Smooth muscle cell of the umbilical artery (primary cell): ENCODE measurements at places on chromosomes 5 and 9. TPM values are rescaled to one million over a fixed set of nuclear protein-coding genes. Genes with fewer than 3 reads are reported as not detected.

Gene IFNA2
- not detected in 2 replicates for total RNA-seq

Gene PCDHB4
- total RNA-seq, result under 0.01 and 0.09 TPM in 2 replicates

Gene PCDHGA4
- 5.8 and 6.5 TPM in 2 replicates for total RNA-seq

Gene N4BP3
- under 0.01 and 0.46 TPM in 2 replicates for total RNA-seq

Gene CEL
- 0.30 and 0.46 TPM in 2 replicates for total RNA-seq

Gene SEMA4D
- 0.14 and 0.30 TPM in 2 replicates for total RNA-seq

Gene C5orf63
- total RNA-seq, result 1.2 and 1.5 TPM in 2 replicates

Gene WNK2
- not detected in 2 replicates for total RNA-seq

Gene PCDHGC5
- total RNA-seq, result 2.4 and 10.2 TPM in 2 replicates

Gene GABRA1
- 0.30 TPM in 1 of 2 replicates, not detected in the other for total RNA-seq

Gene PRDM9
- total RNA-seq, result not detected in 2 replicates

Gene SLC25A2
- total RNA-seq, result 0.28 and 0.30 TPM in 2 replicates

Gene MEF2C
- total RNA-seq, result 7.7 and 10.1 TPM in 2 replicates

Gene TRIM36
- total RNA-seq, result 1.4 and 1.5 TPM in 2 replicates

Gene CCNJL
- 3.3 and 4.1 TPM in 2 replicates for total RNA-seq

Gene INSYN2B
- 8.3 and 8.6 TPM in 2 replicates for total RNA-seq

Gene FCHO2
- total RNA-seq, result 8.0 and 11.7 TPM in 2 replicates

Gene C5orf34
- total RNA-seq, result 2.4 and 4.2 TPM in 2 replicates

Gene INSL6
- total RNA-seq, result not detected in 2 replicates

Gene SPINK13
- not detected in 2 replicates for total RNA-seq

Gene CNTNAP3
- total RNA-seq, result 0.30 and 3.6 TPM in 2 replicates

Gene KCNV2
- total RNA-seq, result not detected in 2 replicates

Gene FAM170A
- total RNA-seq, result not detected in 2 replicates

Gene SWI5
- total RNA-seq, result 34.6 and 38.0 TPM in 2 replicates

Gene NDUFS6
- 26.4 and 29.9 TPM in 2 replicates for total RNA-seq

Gene ZNF169
- 4.0 and 4.8 TPM in 2 replicates for total RNA-seq

Gene CDC20B
- total RNA-seq, result not detected in 2 replicates

Gene ZNF366
- 0.05 TPM in 1 of 2 replicates, not detected in the other for total RNA-seq

Gene PDE8B
- total RNA-seq, result not detected in 2 replicates

Gene HRH2
- not detected in 2 replicates for total RNA-seq

Gene AK8
- under 0.01 and 0.14 TPM in 2 replicates for total RNA-seq

Gene FBP2
- total RNA-seq, result not detected in 2 replicates

Gene CATSPER3
- total RNA-seq, result not detected in 2 replicates

Gene ABO
- total RNA-seq, result not detected in 2 replicates

Gene STPG3
- not detected in 2 replicates for total RNA-seq

Gene SPATA31A3
- not detected in 2 replicates for total RNA-seq

Gene C9orf153
- 0.30 and 1.1 TPM in 2 replicates for total RNA-seq

Gene ATG10
- 8.7 and 13.4 TPM in 2 replicates for total RNA-seq
